ENCODE measurements at places on chromosomes 16 and 17. TPM values are rescaled to one million over a fixed set of nuclear protein-coding genes. Genes with fewer than 3 reads are reported as not detected.

GRCh38 chr16:4354512-4355409, 3.6 kb upstream of the PAM16 start:
- DNase-seq = no peak

Gene HOXB3
- total RNA-seq = 1.0 TPM

DNA sequence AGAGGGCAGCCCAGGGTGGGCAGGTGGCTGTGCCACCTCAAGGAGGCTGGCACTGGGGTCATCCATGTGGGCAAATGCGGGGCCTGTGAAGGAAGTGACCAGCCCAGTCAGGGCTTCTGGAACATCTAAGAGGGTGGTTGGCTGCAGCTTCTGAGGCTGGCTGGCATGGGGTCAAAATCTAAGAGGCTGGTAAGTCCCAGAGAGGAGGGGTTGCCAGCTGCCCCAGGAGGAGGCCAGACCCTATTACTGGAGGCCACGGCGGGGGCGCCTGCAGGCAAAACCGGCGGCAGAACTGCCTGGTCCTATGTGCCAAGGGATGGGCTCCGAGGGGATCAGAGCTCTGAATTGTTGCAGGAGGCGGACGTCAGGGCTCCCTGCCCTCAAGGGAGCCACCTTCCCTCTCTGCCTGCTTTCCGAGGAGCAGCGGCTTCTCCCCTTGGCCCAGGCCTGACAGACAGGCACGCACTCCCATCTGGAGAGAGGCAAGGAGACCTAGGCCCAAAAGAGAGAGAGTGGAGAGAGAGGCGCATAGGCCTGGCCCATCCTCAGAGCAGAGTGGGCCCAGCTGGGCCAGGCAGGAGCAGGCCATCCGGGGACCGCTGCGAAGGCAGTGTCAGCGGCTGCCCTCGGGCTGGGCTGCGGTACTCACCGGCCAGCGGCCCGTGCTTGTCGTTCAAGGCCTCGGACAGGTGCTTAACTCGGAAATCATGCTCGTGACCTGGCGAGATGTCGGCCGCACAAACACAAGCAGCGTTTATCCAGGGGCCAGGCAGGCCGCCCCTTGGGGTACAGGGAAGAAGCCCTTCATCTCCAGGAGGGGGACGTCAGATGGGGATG, 10.9 kb downstream of the ZACN start:
- DNase-seq = no peak

DNA sequence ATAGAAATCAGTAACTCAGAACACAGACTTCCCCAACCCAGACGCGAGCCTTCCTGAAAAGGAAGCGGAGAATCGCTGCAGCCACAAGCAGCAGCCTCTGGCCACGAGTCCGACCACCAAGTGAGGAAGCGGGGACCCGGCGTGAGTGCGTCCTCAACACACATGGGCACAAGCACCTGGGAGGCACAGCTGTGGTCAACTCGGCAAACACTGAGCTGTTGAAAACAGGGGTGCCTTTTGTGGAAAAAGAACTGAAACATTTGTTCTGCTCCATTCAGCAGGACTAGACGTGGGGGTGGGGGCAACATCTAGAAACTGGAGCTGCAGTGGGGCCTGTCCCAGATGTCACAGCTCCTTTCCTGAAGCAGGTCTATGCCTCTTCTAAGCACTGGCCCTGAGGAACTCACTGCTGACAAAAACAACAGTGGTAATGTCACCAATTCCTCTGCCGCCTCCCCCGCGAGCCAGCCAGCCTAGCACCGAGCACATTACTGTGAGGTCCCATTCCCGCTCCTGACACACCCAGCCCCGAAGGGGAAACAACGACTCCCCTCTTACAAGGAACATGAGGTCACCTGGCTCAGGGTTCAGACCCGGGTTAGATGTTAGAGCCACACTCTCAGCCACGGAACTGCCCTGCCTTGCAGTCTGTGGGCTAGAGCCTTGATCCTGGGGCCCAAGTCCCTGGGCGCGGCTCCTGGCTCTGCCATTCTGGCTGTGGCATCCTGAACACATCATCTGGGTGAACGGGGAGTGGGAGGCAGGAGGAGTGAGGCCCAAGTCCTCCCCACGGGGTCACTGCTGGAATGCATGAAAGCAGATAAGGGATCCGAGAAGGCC, 29.0 kb downstream of the KDM8 start:
- peak; percentile 35 for DNase-seq

GRCh38 chr17:28702026-28702751, 9.5 kb downstream of the PROCA1 start:
- no peak for DNase-seq

DNA sequence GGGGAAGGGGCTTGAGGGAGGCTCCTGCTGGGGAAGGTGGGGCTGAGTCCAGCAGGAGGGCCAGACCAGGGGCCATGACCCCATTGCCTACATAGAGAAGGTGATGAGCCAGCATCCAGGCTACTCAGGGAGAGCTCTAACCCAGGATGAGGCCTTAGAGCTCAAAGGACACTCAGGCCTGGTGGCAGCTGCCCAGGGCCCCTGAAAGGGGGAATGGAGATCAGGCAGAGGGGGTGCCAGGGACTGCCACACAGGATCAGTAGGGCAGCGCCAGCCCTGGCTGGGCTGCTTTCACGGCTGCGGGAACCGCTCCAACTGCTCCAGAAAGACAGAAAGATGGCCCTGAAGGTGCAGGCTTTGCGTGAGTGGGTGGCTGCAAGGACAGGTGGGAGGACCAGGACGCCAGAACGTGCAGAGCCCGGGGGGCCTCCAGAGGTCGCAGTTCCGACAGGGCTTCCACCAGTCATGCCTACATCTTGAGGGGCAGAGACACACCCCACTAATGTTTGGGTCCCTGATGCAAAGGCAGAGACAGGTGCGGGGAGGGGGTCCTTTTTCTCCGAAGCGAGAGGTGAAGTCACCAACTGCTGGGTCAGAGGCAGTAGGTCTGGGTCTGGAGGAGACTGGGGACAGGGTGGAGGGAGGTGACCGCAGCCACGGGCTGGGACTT, 882 bp upstream of the ATP6V0C start:
- peak; percentile 10 for DNase-seq

Gene TPPP3
- 0.20 TPM for total RNA-seq

Gene PRR15L
- total RNA-seq = 0.29 TPM

DNA sequence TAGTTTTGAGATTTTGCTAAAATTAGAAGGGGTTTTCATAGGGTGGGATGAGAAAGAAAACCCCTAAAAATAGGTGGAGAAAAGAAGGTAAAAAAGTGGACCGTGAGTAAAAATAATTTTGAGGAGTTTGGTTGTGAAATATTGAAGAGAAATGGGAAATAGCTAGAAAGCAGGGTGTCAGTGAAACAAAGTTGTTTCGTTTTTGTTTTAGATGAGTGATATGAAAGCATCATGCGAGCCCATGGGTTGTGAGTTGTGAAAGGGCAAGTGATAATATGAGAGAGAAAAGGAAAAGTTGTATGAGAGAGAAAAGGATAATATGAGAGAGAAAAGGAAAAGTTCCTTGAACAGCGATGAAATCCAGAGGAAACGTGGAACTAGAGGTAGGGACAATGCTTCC, 7.3 kb upstream of the SMIM36 start:
- no peak for DNase-seq

Gene ADORA2B
- total RNA-seq = 0.32 TPM

Gene C17orf78
- total RNA-seq = not detected

GRCh38 chr16:53094013-53094630, 39.3 kb downstream of the CHD9 start:
- no peak for DNase-seq

DNA sequence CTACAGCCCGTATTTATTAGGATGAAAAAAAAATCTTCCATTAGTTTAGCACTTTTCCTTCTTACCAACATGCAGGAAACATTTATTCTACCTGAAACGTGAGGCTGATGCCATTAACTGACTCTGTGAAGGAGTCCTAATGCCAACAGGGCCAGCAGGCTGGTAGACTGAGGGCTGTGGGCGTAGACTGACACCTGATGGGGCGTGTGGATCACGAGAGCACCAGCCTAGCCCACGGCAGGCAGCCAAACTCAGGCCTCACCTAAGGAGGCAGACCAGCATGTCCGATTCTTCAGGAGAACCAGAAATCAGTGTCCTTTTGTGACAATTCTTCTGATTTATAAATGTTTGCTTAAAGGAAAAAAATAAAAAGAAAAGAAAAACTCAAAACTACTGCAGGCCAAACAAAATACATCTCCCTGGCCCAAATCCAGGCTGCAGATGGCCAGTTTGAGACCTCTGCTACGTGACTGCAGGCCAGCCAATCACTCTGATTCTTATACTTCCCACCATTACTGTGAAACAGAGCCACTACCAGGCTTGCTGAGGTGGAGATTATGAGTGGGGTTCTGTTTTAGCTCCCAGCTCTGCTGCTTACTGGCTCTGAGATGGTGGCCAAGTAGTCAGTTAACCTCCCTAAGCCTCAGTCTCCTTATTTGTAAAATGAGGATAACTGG, 66.5 kb downstream of the GNAO1 start:
- DNase-seq = no peak

DNA sequence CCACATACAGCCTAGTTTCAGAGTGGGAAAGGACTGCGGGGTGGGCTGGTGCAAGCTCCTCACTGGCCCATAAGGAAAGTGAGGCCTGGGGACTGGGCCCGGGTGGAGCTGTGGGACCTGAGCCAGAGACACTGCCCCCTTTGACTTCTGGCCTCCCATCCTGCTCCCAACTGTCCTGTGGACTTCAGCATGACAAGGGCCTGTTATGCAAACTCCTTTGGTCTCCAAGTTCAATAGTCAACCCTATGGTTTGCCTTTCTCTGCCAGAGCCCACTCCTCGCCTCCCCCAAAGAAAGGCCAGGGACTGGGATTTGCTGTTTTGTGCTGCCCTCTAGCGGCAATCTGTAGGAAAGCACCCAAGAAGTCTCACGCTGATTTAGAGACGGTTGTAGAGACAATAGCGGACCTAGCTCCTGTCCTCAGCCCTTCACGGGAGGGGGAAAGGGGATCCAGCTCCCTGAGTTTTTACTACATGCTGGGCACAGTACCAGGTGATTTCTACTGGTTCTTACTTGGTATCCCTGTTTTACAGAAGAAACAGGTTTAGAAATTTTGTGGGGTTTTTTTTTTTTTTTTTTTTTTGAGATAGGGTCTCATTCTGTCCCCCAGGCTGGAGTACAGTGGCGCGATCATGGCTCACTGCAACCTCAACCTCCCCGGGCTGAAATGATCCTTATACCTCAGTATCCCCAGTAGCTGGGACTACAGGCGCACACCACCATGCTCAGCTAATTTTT, 1.2 kb upstream of the TLCD3B start:
- DNase-seq = peak; percentile 50

Gene CACNG5
- not detected for total RNA-seq

DNA sequence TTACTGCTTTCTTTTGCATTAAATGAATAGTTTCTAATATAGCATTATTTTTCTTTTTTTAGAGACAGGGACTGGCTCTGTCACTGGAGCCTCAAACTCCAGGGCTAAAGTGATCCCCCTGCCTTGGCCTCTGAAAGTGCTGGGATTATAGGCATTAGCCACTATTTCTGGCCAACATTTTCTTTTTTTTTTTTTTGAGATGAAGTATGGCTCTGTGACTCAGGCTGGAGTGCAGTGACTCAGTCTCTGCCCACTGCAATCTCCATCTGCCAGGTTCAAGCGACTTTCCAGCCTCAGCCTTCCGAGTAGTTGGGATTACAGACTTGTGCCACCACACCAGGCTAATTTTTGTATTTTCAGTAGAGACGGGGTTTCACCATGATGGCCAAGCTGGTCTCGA, 2.0 kb upstream of the DUXB start:
- no peak for DNase-seq

GRCh38 chr17:64413513-64413912, 22.9 kb upstream of the PECAM1 start:
- DNase-seq = no peak

DNA sequence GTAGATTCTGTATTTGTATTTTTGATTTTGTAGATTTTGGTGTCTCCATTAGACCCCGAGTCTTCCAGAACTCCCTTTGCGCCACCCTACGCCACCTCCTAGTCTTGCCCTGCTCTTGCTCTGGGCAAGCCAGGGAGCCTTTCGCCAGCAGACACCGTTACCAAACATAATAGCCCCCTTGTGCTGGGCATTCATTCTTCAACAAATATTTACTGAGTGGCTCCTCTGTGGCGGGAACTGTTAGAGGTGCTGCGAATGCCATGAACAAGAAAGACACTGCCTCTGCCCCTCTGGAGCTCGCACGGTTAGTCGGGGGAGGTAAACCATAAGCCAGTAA, 841 bp upstream of the GPT2 start:
- DNase-seq = no peak

- DNase-seq = peak; percentile 78
Observed at GRCh38 chr17:45248132-45248957, 13.5 kb downstream of the SPATA32 start.

Gene PRAC1
- not detected for total RNA-seq

Gene BEAN1
- not detected for total RNA-seq

GRCh38 chr16:3121851-3122467, 9.6 kb downstream of the ZNF205 start:
- no peak for DNase-seq

GRCh38 chr16:10871157-10871991, 5.6 kb upstream of the CIITA start:
- DNase-seq = peak; percentile 16

- DNase-seq = peak; percentile 59
Observed at GRCh38 chr17:74981979-74982662, 5.3 kb upstream of the CDR2L start.

DNA sequence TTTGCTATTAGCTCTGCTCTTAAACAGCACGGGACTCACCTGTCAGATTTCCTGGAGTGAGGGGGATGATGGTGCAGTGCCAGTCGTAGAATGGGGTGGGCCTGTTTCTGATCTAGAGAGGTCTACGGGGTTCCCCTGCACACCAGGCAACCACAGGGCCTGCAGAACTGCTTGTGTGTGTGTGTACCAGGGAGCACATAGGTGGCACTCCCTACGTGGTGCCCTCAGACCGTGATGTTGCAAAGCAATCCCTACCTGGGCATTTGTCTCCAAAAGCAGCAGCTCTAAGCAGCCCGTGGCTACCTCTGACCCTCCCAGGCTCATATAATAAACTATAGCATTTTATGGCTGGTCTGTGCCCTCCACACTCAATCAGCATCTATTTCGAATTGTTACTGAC, 38.5 kb downstream of the MPRIP start:
- DNase-seq = no peak

- no peak for DNase-seq
Observed at GRCh38 chr17:30388321-30389179, 9.8 kb downstream of the CPD start.

GRCh38 chr16:74034862-74035261, 261.8 kb upstream of the PSMD7 start:
- DNase-seq = no peak

Data from activated T-cell treated with anti-CD3 and anti-CD28 coated beads, Interleukin-2, amount 50 U/mL, for 4 hours (primary cell).